Vagina (tissue), 2 donors: ENCODE measurements at places on chromosomes 7 and 10.
A peak's percentile ranks its signal among the peaks of the same experiment; 100 is the strongest.

DNA sequence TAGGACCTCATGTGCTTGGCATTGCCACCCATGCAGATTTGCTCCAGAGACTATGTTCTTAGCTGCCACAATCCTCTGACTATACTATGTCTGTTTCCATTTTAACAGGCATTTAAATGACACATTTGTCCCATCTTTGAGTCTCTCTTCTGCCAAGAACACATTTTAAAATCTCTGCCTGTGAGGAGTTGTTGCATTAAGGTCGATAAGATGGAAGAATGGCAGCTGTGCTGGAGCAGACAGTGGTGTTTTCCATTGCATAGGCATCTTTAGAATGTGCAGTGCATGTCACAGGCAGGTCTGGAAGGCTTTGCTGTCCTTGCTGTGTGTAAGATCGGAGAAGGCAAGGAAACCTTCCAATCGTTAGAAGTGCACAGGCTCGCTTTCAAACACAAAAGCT lies 70.9 kb upstream of the CELF2 start:
- H3K4me3 ChIP-seq, result no peak overlapping the region
- H3K4me1 ChIP-seq, result no peaks in the 10 kb centered on the region
- no peak for DNase-seq
- H3K27me3 ChIP-seq, result no peaks in the 10 kb centered on the region
- H3K27ac ChIP-seq, result no peak overlapping the region

GRCh38 chr10:118531105-118531852 lies 64.2 kb downstream of the PRLHR start:
- no peak overlapping the region for H3K27ac ChIP-seq
- DNase-seq, result peak; percentile 74
- no peaks in the 10 kb centered on the region for H3K36me3 ChIP-seq
- no peak overlapping the region for H3K4me3 ChIP-seq

DNA sequence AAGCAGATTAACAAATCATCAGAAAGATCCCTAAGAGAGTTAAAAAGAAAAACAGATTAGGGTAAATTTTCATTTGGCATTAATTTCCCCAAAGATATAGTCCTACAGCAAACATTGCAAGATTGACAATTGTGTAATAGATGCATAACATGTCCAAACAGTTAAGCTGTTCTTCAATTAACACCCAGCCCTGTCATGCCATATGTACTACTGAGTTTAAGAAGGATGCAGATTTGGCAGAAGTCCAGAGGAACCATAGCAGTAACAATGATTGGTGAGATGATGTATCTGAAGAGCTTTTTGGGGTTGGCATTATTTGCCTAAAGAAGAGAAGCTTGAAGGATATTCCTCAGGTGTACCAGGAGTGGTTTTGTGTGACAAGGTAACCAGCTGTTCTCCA lies 287.6 kb downstream of the LRMDA start:
- H3K4me1 ChIP-seq, result no peaks in the 10 kb centered on the region
- H3K4me3 ChIP-seq, result no peak overlapping the region
- H3K27ac ChIP-seq, result no peak overlapping the region
- no peaks in the 10 kb centered on the region for H3K36me3 ChIP-seq

DNA sequence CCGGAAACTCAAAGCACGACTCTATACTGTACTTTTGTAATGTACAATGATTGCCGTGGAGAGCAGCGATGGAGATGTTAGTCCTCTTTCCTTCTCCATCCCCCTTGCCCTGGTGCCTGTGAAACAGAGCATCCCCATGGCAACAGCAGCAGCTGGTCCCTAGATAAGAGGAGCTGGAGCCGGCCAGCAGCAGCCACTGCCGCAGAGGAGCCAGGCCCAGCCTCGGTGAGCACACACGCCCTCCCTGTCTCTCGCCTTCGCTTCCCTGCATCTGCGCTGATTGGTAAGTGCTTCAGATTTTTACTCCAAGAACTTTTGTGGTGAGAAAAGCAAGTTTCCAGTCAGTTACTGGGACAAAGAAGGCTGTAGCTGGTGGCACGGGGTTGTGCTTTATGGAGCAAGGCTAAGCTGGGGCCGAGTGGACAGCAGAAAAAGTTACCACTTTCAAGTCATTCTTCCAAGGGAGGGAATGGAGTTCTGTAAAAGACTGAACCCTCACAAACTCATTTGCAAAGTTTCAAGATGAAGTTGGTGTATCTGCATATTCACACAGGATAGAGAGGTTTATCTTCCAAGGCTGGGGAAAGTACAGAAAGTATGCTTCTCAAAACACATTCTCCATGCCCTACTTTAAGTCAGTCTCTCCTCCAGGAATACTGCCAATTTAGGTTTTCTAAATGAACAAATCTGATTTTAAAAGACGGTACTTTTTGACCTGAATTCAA lies at the start of gene PPP1R17:
TSS of gene PPP1R17 (plus strand) at position 192 of the 725 bp plus-strand sequence. CDS start 5,227 bp downstream, outside the sequence.
- no peaks in the 10 kb centered on the region for H3K27me3 ChIP-seq
- no peaks in the 10 kb centered on the region for H3K4me1 ChIP-seq
- no peak within 1 kb of the TSS for H3K4me3 ChIP-seq
- H3K36me3 ChIP-seq, result no peaks in the 10 kb centered on the region
- no peak within 1 kb of the TSS for H3K27ac ChIP-seq

DNA sequence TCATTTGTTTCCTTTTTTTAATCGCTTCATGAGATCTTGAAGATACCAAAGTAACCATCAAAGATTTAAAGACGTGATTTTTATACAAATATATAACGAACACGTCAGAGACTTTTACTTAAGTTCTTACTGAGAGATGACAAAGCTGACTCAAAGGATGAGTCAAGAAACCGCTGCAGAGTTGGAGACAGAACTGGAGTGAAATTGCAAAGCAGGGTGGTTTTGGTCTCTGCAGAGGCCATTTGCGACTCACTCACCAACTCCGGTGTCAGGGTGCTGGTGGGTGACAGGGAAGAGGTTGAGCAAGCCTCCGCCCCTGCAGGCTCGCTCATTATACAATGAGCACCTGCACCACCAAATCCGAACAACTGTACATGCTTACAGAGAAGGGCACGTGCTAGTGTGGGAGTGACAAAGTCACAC lies 75.2 kb downstream of the DNAJB6 start:
- no peak overlapping the region for H3K4me3 ChIP-seq
- H3K36me3 ChIP-seq, result peaks cover 60% of the 10 kb centered on the region
- H3K4me1 ChIP-seq, result no peaks in the 10 kb centered on the region
- H3K27ac ChIP-seq, result no peak overlapping the region

DNA sequence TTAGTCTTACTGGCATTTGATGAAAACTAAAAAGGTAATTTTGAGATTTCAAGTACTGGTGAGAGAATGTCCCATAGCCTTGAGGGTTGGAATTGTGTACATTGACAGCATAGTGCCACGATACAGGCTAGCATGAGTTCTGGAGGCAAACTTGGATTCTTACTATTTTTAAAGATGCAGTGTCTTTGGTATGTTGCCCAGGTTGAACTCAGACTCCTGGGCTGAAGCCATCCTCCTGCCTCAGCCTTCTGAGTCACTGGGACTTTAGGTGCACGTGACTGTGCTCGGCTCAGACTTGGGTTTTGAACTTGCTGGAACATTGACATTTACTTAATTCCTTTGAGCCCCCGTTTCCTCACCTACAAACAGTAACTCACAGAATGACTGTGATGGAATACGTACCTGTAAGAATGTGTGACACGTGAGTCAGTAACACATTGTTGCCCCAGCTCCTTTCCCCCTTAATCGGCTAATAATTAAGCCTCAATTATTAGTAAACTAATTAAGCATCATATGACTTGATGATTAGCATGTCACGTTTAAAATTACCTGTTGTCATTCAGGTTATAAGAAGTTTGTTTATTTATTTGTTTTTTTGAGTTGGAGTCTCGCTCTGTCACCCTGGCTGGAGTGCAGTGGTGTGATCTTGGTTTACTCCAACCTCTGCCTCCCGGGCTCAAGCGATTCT lies 10.6 kb downstream of the DNAJB6 start:
- no peak overlapping the region for H3K4me3 ChIP-seq
- H3K27me3 ChIP-seq, result no peaks in the 10 kb centered on the region
- peak overlapping the region; percentile 54 for H3K27ac ChIP-seq

GRCh38 chr7:110698576-110698975 lies 392.4 kb upstream of the LRRN3 start:
- no peak overlapping the region for H3K4me3 ChIP-seq
- H3K27ac ChIP-seq, result no peak overlapping the region
- H3K36me3 ChIP-seq, result no peaks in the 10 kb centered on the region
- H3K27me3 ChIP-seq, result no peaks in the 10 kb centered on the region
- no peak for DNase-seq
- no peaks in the 10 kb centered on the region for H3K4me1 ChIP-seq

- H3K27ac ChIP-seq, result no peak overlapping the region
- no peak overlapping the region for H3K4me3 ChIP-seq
- no peak for DNase-seq
- no peaks in the 10 kb centered on the region for H3K4me1 ChIP-seq
- H3K36me3 ChIP-seq, result no peaks in the 10 kb centered on the region
- no peaks in the 10 kb centered on the region for H3K27me3 ChIP-seq
These were observed 19.1 kb upstream of the OGDHL start for GRCh38 chr10:49781247-49781646.

- H3K27me3 ChIP-seq, result no peaks in the 10 kb centered on the region
- no peak for DNase-seq
- H3K27ac ChIP-seq, result no peak overlapping the region
- no peaks in the 10 kb centered on the region for H3K4me1 ChIP-seq
- no peak overlapping the region for H3K4me3 ChIP-seq
- peaks cover 5% of the 10 kb centered on the region for H3K36me3 ChIP-seq
These were observed 88.7 kb upstream of the PDGFA start for GRCh38 chr7:608361-608760.

- no peak overlapping the region for H3K4me3 ChIP-seq
- no peaks in the 10 kb centered on the region for H3K36me3 ChIP-seq
- DNase-seq, result no peak
- H3K4me1 ChIP-seq, result no peaks in the 10 kb centered on the region
- H3K27ac ChIP-seq, result no peak overlapping the region
- H3K27me3 ChIP-seq, result no peaks in the 10 kb centered on the region
These were observed 947.7 kb upstream of the SORCS1 start for GRCh38 chr10:108112218-108112617.

GRCh38 chr7:134966691-134967090 lies 19.6 kb upstream of the AGBL3 start:
- H3K27ac ChIP-seq, result no peak overlapping the region
- no peaks in the 10 kb centered on the region for H3K27me3 ChIP-seq
- no peak for DNase-seq

- no peaks in the 10 kb centered on the region for H3K36me3 ChIP-seq
- H3K27me3 ChIP-seq, result no peaks in the 10 kb centered on the region
- H3K27ac ChIP-seq, result no peak overlapping the region
- peaks cover 3% of the 10 kb centered on the region for H3K4me1 ChIP-seq
- no peak overlapping the region for H3K4me3 ChIP-seq
These were observed 116.4 kb upstream of the LYZL2 start for GRCh38 chr10:30745953-30746352.

DNA sequence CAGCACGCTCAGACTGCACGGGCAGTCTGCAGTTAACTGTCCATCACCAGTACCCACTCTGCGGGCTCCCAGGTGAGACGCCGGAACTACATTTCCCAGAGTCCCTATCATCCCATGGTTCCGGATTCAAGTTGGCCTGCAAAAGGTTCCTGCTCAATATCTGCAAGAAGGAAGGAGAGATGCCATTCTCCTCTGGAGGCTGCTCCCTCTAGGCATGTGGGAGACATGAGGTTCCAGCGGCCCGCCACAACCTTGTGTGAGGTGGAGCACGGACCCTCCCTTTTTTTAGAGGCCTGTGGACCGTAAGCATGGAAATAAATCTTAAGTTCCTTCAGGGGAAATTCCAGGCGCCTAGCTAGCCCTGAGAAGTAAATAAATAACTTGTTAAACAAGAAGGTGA lies 29.7 kb downstream of the NUP42 start:
- no peak overlapping the region for H3K27ac ChIP-seq
- no peaks in the 10 kb centered on the region for H3K36me3 ChIP-seq
- no peaks in the 10 kb centered on the region for H3K27me3 ChIP-seq
- no peaks in the 10 kb centered on the region for H3K4me1 ChIP-seq

- H3K27ac ChIP-seq, result no peak overlapping the region
- H3K4me3 ChIP-seq, result no peak overlapping the region
- H3K27me3 ChIP-seq, result no peaks in the 10 kb centered on the region
- H3K36me3 ChIP-seq, result no peaks in the 10 kb centered on the region
- H3K4me1 ChIP-seq, result no peaks in the 10 kb centered on the region
These were observed 204.0 kb upstream of the GNAI1 start for GRCh38 chr7:79930604-79931003.

DNA sequence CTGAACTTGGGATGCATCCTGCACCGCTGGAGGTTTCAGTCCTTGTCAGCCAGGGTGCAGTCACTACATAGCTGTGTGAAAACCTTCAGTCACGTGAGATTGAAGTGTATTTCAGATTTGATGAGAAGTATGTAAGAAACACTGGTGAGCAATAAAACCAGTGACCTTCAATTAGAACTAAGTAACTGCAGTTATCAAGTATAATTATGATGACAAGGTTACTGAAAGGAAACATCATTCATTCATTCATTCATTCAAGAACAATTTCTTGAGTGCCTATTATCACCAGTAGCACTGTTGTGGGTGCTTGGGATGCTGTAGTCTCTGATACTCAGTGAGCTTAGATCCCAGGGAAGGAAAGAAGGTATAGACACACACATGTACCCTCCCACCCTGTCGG lies 33.6 kb downstream of the RHEB start:
- H3K27me3 ChIP-seq, result no peaks in the 10 kb centered on the region
- peaks cover 20% of the 10 kb centered on the region for H3K4me1 ChIP-seq
- H3K36me3 ChIP-seq, result no peaks in the 10 kb centered on the region
- no peak for DNase-seq
- no peak overlapping the region for H3K4me3 ChIP-seq
- no peak overlapping the region for H3K27ac ChIP-seq

DNA sequence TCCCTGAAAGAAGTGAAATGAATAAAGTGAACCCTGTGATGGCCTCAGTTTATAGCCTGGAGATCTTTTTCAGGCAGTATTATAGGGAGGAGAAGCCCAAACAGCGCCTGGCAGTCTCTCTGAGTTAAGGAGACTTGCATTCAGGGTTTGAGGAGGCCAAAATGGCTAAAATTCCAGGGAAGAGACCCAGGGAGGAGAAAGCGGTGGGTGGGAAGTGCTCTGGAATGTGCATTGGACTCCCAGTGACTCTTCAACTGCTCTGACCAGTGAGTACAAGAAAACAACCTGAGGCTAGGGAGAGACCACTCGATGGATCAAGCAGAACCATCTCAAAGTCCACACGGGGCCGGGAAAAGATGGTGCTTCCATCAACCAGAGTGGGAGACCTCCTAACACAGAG lies 35.3 kb upstream of the EPHB6 start:
- H3K27me3 ChIP-seq, result no peaks in the 10 kb centered on the region
- H3K4me3 ChIP-seq, result no peak overlapping the region
- DNase-seq, result no peak
- H3K4me1 ChIP-seq, result no peaks in the 10 kb centered on the region
- H3K27ac ChIP-seq, result no peak overlapping the region
